ENCODE measurements at places on chromosomes 11 and 22. TPM values are rescaled to one million over a fixed set of nuclear protein-coding genes. Genes with fewer than 3 reads are reported as not detected.
A peak's percentile ranks its signal among the peaks of the same experiment; 100 is the strongest.

Gene GLB1L2
- total RNA-seq, result 2.8 TPM

- no peak for DNase-seq
These were observed 37.6 kb downstream of the SLC36A4 start for GRCh38 chr11:93160156-93160555.

DNA sequence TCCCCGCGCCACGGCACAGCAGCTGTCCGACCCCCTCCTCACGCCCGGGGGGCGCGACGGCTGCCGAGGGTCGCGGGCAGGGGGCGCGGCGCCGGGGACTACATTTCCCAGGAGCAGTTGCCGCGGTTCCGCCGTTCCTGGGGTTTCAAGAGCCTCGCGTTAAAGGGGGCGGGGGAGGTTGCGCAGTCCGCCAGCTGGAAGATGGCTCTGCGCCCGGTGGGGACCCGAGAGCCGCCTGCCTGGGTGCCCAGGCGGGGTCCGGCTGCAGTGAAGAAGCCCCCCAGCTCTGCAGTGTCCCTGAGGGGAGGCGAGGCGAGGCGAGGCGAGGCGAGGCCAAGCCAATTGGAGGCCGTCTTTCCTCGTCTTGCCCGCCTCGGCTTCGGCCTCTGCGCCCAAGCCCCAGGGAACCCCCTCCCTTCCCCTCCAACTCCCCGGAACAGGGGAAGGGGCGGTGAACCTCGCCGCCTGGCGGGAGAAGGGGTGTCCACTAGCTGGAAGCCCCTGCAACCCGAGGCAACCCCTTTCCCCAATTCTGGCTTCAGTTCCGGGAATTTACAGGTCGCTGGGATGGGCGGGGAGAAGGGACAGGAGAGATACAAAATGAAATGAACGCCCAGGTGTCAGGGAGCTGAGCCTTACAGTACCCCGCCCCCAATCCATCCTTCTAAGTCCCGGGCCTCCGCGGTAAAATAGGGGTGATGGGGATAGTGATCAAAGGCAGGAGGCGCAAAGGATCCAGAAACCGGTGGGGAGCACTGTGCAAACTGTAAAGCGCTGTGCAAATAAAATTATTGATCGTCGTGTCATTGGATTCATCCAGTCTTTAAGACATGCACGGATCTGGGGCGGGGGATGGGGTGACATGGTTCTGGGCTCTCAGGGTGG lies 5.2 kb upstream of the GCAT start:
- peak; percentile 77 for DNase-seq

- peak; percentile 63 for DNase-seq
These were observed 1.2 kb downstream of the GAL3ST3 start for GRCh38 chr11:66047541-66048365.

Gene DNAJB7
- not detected for total RNA-seq

Gene TSPAN18
- 31.9 TPM for total RNA-seq

Gene YPEL1
- total RNA-seq, result 38.7 TPM

Gene FAM111B
- 15.0 TPM for total RNA-seq

- DNase-seq, result no peak
These were observed 91.9 kb downstream of the LRRC32 start for GRCh38 chr11:76578654-76579055.

Gene ANGPTL5
- 0.45 TPM for total RNA-seq

GRCh38 chr11:67646535-67647336 lies 3.8 kb downstream of the ACY3 start:
- DNase-seq, result no peak

Gene AP1B1
- total RNA-seq, result 35.4 TPM

DNA sequence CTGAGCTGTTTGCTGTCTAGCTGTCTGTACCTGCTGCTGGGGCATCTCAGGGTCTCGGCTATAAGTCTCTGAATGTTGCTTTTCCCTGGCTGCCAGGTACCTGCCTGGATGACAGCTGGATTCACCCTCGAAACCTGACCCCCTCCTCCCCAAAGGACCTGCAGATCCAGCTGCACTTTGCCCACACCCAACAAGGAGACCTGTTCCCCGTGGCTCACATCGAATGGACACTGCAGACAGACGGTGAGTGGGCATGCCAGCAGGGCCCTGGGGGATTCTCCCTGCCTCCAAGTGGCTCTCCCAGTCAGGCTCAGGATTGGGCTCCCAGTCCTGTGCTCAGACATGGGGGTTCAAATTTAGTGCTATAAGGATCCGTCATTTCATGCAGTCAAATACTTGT lies 12.9 kb downstream of the IL17RA start:
- no peak for DNase-seq

- DNase-seq, result no peak
These were observed 17.2 kb downstream of the CBX7 start for GRCh38 chr22:39135092-39135896.

- DNase-seq, result no peak
These were observed 79.1 kb downstream of the GUCY1A2 start for GRCh38 chr11:106939157-106939556.

DNA sequence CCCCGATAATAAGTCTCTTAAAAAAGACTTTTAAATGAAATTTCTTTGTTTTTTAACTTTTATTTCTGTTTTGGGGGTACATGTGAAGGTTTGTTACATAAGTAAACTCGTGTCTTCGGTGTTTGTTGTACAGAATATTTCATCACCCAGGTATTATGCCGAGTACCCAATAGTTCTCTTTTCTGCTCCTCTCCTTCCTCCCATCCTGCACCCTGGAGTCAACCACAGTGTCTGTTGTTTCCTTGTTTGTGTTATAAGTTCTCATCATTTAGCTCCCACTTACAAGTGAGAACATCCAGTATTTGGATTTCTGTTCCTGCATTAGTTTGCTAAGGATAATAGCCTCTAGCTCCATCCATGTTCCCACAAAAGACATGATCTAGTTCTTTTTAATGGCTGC lies 1.6 kb upstream of the GSTP1 start:
- no peak for DNase-seq

GRCh38 chr22:43840851-43841250 lies 21.5 kb downstream of the SULT4A1 start:
- DNase-seq, result no peak

DNA sequence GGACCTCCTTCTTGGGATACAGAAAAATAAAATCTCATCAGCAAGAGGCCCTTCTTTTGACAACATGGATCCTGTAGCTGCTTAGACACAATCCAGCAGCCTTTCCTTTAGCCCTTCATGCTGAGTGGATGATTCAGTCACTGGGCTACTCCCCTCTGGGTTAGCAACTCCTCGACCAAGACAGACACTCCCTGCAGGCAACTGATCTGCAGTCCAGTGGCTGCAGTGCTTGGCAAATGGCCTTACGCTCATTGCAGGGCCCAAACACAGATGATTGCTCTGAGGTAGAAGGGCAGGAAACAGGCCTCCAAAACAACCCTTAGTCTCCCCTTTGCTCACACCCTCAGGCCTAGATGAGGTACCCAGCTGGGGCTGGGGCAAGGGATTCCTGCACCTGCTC lies 73.2 kb upstream of the OPCML start:
- no peak for DNase-seq

GRCh38 chr22:50517495-50518260 lies 7.7 kb downstream of the SCO2 start:
- DNase-seq, result no peak

DNA sequence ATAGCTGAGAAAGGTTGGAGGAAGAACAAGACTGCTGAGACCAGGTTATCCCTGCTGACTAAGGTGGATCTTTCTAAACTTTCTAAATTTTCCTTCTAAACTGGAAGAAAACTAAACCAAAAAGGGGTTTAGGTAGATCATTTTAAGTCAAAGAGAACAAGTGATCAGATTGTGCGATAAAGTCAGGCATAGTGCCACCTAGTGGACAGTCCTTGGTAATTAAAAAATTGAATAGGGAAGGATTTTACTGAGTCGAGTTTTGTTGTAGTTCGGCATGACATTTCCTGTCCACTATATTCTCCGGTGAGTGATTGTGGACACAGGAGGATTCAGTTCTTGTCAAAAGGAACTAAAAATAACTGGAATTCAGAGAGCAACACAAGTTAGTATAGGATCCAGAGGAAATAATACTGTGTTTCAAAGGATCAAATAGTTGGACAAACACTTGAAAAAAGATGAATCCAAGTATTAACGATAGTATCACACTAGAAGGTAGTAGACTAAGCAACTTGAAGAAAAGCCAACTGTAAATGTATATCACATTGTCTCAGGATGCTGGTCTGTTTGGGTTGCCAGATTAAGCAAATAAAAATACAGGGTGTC lies 1236.4 kb downstream of the FAM181B start:
- DNase-seq, result no peak

- no peak for DNase-seq
These were observed 1.0 kb downstream of the MALAT1 start for GRCh38 chr11:65499713-65500386.

GRCh38 chr11:75715688-75716087 lies 1.9 kb upstream of the MOGAT2 start:
- no peak for DNase-seq

DNA sequence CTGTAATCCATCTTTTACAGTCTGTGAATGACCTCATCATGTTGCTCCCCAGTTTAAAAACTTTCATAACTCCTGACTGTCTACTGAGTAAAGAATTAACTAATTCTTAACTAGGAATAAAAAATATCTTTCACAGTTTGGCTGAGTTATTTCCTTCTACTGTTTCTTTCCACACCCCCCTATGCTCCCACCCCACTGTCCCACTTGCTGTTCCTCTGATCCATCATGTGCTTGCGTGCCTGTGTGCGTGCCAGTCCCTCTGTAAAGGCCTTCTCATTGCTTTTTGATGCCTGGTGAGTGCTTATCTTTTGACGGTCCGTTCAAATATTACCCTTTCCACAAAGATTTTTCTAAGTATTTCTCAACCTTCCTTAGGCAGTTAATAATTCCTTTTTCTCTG lies 55.6 kb downstream of the ATG16L2 start:
- DNase-seq, result no peak

Gene NUP50
- total RNA-seq, result 48.5 TPM

DNA sequence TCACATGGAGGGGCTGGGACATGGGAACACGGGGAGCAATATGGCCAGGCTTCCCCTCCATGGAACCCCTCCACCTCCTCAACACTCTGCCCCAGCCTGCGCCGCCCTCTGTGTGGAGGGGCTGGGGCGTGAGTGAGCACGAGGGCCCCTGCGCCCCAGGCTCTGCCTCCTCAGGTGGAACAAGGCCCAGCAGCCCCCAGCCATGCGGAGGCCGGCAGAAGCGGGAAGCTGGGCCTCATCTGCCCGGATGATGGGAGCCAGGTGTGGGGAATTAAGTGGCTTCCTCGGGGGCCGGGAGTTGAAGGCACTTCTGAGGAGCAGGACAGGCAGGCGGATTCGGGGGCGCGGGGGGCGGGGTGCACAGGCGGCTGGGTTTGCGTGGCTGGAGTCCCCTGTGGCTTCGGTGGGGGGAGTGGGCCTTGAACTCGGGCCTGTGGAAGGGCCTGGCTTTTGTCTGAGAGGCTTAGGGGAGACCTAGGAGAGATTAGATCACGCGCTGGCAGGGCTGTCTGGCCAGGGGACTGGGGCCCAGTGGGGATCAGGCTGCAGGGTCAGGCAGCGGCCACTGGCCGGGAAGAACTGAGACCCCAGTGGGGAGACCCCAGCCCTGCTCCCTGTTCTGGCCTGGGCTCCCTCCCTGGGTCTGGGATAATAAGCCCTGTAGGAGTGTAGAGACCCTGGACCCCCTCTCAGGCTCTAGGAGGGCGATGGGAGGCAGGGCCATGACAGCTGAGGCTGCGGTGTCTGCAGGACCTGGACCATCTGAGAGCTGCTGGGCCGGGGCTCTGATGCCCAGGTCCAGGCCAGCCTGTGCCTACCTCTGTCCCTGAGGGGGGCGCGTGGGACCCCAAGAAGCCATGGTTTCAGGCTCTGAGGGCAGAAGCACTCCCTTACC lies 13.3 kb downstream of the PRR33 start:
- no peak for DNase-seq

Gene GAL3ST3
- total RNA-seq, result 8.1 TPM

DNA sequence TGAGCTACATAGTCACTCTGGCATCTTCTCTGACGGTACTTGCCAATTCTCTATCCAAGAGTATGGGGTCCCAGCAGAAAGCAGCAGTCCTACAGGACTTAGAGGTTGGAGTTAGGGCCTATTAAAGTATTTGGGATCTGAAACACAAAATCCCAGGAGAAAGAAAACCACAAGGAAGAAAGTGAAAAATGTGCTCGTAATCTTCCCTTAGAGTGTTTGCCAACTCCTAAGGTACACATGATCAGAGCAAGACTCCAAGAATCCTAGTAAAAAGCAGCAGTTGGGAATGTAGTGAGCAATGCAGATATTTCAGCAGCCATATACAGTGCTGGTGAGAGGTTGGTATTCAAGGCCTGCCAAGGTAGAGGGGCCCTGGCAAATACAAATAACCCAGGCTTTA lies 71.6 kb downstream of the EXT2 start:
- DNase-seq, result no peak

- DNase-seq, result no peak
These were observed 8.9 kb upstream of the GRK3 start for GRCh38 chr22:25555586-25555985.

GRCh38 chr22:35586771-35587170 lies 30.4 kb downstream of the MB start:
- DNase-seq, result no peak

Gene TEX54
- not detected for total RNA-seq

- DNase-seq, result no peak
These were observed 82.8 kb upstream of the HMGXB4 start for GRCh38 chr22:35174401-35175038.

Gene NOX4
- total RNA-seq, result 5.3 TPM

- DNase-seq, result no peak
These were observed 32.0 kb upstream of the NARS2 start for GRCh38 chr11:78606667-78607066.

DNA sequence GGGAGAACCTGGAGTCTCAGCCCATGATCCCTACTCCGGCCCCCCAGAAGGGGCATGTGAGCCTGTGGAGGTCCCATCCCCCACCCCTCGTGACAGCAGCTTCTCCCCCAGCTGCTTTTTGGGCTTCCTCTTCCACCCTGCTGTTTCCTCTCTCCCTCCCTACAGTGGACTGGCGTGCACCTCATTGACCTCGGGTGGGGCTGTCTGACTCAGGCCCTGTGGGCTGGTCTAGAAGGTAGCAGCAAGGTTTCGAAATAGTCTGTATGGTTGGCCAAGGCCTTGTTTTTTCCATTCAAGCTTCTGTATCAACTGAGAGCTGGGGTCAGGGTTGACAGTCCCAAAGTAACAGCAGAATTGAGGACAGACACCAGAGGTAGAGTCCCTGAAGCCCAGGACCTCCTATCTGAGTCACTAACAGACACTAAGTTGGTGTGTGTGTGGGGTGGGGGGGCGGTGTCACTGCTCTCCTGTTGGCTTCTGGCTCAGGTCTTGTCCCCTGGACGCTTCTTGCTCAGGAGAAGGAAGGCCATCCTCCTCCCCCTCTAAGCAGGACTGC lies 7.7 kb downstream of the SLC37A2 start:
- no peak for DNase-seq
